ENCODE measurements at places on chromosomes 11 and 22. TPM values are rescaled to one million over a fixed set of nuclear protein-coding genes. Genes with fewer than 3 reads are reported as not detected.

The MUC15 gene
- total RNA-seq: not detected

The IL18BP gene
- 13.5 TPM for total RNA-seq

The SCUBE1 gene
- not detected for total RNA-seq

The SMC1B gene
- 0.50 TPM for total RNA-seq

Measured in activated T-helper 2 cell treated with anti-CD3 and anti-CD28 coated beads, Interferon-gamma antibody, Interleukin-2, Interleukin-4, amounts not matched to agents 10 μg/mL and 5 μg/mL and 100 μg/mL, durations not matched to agents 14 hours and 24 hours and 36 hours (primary cell).